ENCODE measurements at places on chromosomes 4 and X. TPM values are rescaled to one million over a fixed set of nuclear protein-coding genes. Genes with fewer than 3 reads are reported as not detected.

Gene XAGE3
- total RNA-seq = not detected

Gene XAGE1B
- total RNA-seq = not detected

Gene CCKAR
- not detected for total RNA-seq

Gene BST1
- total RNA-seq = 13.3 TPM

Gene PGM2
- 36.7 TPM for total RNA-seq

Gene KCND1
- 0.18 TPM for total RNA-seq

Gene PRSS12
- 0.56 TPM for total RNA-seq

Gene COL25A1
- total RNA-seq = 4.6 TPM

Gene PRKG2
- total RNA-seq = 0.09 TPM

Gene CTBP1
- total RNA-seq = 210 TPM

Gene TLR10
- total RNA-seq = not detected

Gene FAM236B
- not detected for total RNA-seq

All from endothelial cell of coronary artery (primary cell).